ENCODE measurements at places on chromosomes 13 and 19.

- peak overlapping the region; percentile 59 for H3K27ac ChIP-seq
- H3K27me3 ChIP-seq = no peaks in the 10 kb centered on the region
- peaks cover 8% of the 10 kb centered on the region for H3K4me1 ChIP-seq
- no peak overlapping the region for H3K4me3 ChIP-seq
- peak; percentile 63 for DNase-seq
- H3K36me3 ChIP-seq = no peaks in the 10 kb centered on the region
Measured at GRCh38 chr13:65064967-65065366, 2165.2 kb downstream of the PCDH9 start.

- no peaks in the 10 kb centered on the region for H3K4me1 ChIP-seq
- no peak overlapping the region for H3K4me3 ChIP-seq
- no peaks in the 10 kb centered on the region for H3K27me3 ChIP-seq
- no peak overlapping the region for H3K27ac ChIP-seq
Measured at GRCh38 chr13:59721926-59722910, 441.5 kb downstream of the DIAPH3 start.

DNA sequence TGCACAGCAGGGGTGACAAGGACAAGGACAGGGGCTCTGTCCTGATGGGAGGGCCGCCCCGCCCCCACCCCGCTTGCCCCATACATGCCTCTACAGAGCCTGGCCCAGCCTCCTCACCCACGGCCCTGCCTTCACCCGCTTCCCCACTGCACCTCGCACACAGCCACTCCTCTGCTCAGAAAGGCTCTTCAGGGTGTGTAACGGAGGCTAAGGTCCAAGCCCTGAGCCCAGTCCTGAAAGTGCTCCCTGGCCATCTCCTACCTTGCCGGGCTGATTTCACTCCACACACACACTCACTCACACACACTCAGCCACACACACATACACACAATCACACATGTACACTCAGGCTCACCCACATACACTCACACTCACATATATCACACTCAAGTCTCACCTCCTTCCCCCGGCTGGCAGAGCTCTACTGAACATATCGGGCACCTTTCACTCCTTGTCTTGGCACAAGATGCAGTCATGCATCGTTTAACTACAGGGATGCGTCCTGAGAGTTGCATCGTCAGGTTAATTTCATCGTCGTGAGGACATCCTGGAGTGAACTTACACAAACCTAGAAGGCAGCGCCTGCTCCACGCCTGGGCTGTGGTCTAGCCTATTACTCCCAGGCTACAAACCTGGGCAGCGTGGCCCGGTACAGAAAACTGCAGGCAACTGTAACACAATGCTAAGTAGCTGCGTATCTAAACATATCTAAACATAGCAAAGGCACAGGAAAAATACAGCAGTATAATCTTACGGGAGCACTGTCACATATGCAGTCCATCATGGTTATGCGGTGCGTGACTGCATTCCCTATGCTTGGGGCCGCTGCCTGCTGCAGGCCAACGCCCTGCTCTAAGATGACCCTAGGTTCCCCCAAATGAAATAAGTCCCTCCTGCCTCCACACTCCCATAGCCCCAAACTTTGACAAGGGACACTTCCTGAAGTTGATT is 13.1 kb downstream of the EPS15L1 start:
- H3K36me3 ChIP-seq = no peaks in the 10 kb centered on the region
- no peak for DNase-seq
- no peaks in the 10 kb centered on the region for H3K27me3 ChIP-seq
- no peak overlapping the region for H3K27ac ChIP-seq
- H3K4me3 ChIP-seq = no peak overlapping the region

- no peaks in the 10 kb centered on the region for H3K4me1 ChIP-seq
- DNase-seq = no peak
Measured at GRCh38 chr19:39858541-39858940, 12.4 kb upstream of the FBL start.

DNA sequence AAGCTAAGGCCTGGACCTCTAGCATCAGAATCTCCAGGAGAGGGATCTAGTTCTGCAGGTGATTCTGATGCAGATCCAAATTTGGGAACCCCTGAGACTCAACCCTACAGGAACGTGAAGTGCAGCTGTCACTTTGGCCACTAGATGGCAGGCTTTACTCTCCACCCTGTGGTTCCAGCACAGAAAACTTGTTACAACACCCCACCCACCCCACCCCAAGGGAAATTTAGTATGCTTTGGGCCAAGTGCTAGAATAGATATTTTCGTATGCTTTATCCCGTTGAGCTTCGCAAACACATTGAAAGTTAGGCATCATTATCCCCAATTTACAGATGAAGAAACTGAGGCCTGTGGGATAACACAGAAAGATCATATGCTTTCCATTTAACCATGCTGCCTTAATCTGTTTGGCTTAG is 232.0 kb downstream of the B3GLCT start:
- H3K36me3 ChIP-seq = no peaks in the 10 kb centered on the region
- peak; percentile 6 for DNase-seq

- no peak overlapping the region for H3K27ac ChIP-seq
- no peaks in the 10 kb centered on the region for H3K4me1 ChIP-seq
- no peaks in the 10 kb centered on the region for H3K27me3 ChIP-seq
- DNase-seq = no peak
Measured at GRCh38 chr13:88919970-88920628, 1248.9 kb downstream of the SLITRK5 start.

DNA sequence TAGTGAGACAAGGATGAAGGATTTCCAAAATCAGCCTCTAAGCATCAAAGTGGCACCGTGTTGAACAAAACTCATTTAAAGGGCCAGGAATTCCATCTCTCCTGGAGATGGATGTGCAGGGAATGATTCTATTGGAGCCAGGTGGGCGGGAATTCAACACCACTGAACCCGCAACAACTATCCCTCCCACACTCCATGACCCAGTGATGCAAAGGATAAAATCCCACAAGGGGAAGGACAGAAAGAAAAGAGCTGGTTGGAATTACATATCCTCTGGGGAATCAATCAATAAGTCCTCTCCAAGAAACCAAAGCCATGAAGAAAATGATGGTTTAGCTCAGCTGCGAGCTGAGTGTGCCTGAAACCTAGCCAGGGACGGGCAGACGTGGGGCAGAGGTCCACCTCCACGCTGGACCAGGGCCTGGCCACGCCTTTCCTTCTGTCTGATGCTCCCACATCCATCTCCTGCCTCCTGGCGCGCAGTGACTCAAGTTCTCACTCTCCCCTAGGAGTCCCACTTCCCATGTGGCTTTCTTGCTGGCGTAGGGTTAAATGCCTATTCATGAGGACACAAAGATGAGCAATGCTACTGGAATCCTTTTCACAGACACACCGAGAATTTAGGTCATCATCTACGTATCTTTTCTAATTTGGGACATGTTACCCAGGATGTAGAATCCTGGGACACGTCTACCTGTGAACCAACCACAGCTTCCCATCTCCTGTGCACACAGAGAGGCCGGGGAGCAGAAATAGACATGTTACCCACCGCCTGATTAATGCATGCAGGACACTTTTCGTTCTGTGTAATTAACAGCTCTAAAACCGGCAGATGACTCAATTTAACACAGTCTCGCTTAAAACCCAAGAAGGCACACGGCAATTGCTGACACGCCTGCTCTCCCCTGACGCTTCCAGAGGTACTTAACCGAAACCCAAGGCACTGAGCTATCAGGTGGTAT is 48.6 kb downstream of the PEPD start:
- H3K4me3 ChIP-seq = no peak overlapping the region
- no peaks in the 10 kb centered on the region for H3K36me3 ChIP-seq
- H3K4me1 ChIP-seq = no peaks in the 10 kb centered on the region
- no peaks in the 10 kb centered on the region for H3K27me3 ChIP-seq
- no peak for DNase-seq
- no peak overlapping the region for H3K27ac ChIP-seq

- no peak overlapping the region for H3K4me3 ChIP-seq
- no peak for DNase-seq
- H3K36me3 ChIP-seq = no peaks in the 10 kb centered on the region
- peaks cover 11% of the 10 kb centered on the region for H3K4me1 ChIP-seq
- H3K27ac ChIP-seq = no peak overlapping the region
Measured at GRCh38 chr19:19409631-19410030, 4.2 kb downstream of the GATAD2A start.

- no peak overlapping the region for H3K27ac ChIP-seq
- peaks cover 5% of the 10 kb centered on the region for H3K4me1 ChIP-seq
- no peak for DNase-seq
- H3K4me3 ChIP-seq = no peak overlapping the region
- peaks cover 22% of the 10 kb centered on the region for H3K27me3 ChIP-seq
Measured at GRCh38 chr13:99254830-99255229, 3.3 kb downstream of the GPR18 start.

DNA sequence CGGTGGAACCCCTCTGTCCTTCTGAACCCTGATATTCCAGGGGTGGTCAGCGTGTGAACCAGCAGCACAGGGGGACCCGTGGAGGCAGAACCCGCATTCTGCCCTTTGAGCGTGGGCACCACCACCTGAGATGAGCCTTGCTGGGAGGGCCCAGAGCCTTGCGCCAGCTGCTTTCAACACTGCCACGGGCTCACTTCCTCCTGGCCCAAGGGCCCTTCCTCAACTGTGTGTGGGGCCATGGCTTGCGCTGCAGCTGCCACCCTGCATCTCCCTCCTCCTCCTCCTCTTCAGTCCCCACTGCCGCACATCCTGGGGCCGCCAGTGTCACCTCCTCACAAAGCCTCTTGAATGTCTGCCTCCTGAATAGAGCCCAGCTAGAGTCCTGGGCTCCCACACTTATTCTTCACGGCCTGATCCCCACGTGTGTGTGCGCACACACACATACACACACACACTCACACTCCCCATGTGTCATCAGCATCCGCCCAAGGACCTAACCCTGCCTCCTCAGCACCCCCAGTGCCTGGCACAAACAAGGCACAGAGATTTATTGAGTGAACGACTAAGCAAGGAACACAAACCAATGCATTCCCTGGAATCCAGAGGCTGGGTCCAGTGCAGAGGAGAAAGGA is 26.9 kb upstream of the TMEM160 start:
- H3K27me3 ChIP-seq = no peaks in the 10 kb centered on the region
- H3K27ac ChIP-seq = no peak overlapping the region
- H3K4me3 ChIP-seq = no peak overlapping the region
- no peaks in the 10 kb centered on the region for H3K36me3 ChIP-seq
- H3K4me1 ChIP-seq = no peaks in the 10 kb centered on the region
- DNase-seq = no peak

DNA sequence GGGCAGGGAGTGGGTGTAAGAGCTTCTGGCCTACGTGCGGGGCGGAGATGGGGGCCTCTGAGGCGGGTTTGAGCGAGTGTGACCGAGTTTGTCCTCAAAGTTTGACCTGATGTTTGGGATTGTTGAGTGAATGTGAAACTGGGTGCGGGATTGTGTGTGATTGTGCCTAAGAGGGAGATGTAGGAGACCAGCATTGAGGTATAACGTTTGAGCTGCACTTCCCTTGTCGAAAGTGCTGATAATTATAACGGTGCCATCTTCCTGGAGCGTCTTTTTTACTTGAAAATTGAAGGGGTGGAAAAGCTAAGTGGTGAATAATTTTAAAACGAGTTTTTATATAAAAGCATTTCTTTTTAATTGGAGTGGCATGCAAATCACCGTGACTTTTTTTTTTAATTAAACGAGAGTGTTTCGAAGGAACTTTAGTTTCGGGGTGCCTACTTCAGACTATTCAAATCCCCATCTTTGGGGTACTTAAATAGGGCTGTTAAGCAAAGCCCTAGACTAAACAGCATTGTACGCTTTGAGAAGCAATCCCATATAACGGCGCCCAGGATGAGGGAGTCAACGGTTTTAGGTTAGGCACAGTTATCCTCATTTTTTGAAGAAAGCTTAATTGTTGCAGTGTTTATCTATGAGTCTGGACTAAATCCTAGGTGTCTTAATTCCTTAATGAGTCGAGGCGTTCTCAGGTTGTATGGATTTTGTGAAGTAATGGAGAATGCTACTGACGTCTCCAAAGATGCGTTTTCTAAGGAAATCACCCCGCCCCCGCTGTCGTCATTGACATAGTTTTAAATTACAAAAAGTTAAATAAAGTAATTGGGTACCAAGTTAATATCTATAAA is 594 bp downstream of the ZNF146 start:
- DNase-seq = no peak
- H3K36me3 ChIP-seq = peaks cover 6% of the 10 kb centered on the region
- H3K27ac ChIP-seq = peak overlapping the region; percentile 63
- H3K4me3 ChIP-seq = peak overlapping the region; percentile 79

GRCh38 chr13:110012102-110012739 is 225.8 kb upstream of the IRS2 start:
- H3K27me3 ChIP-seq = no peaks in the 10 kb centered on the region
- no peak overlapping the region for H3K27ac ChIP-seq
- H3K4me3 ChIP-seq = no peak overlapping the region
- no peak for DNase-seq
- no peaks in the 10 kb centered on the region for H3K4me1 ChIP-seq

DNA sequence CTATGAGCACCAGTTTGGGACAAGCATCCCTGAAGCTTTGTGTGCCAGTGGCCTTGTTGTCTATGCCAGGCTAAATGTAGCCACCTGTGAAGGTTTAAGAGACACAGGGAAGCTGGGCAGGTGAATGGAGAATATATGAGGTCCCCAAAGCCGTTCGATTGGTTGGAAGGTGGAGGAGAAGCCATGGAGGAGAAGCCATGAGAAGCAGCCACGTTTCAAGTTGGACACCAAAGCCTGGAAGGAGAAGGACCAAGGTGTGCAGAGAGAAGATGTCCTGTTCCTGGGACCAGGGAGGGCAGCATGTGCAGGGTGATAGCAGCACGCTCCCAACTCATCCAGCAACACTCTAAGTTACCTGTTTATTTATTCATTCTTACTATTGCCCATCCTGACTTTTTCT is 432.3 kb upstream of the TSHZ3 start:
- H3K4me3 ChIP-seq = no peak overlapping the region
- no peak overlapping the region for H3K27ac ChIP-seq
- H3K4me1 ChIP-seq = no peaks in the 10 kb centered on the region
- peaks cover 36% of the 10 kb centered on the region for H3K27me3 ChIP-seq
- H3K36me3 ChIP-seq = no peaks in the 10 kb centered on the region

GRCh38 chr13:87274209-87274819 is 396.9 kb upstream of the SLITRK5 start:
- no peak overlapping the region for H3K27ac ChIP-seq
- H3K27me3 ChIP-seq = no peaks in the 10 kb centered on the region
- H3K36me3 ChIP-seq = no peaks in the 10 kb centered on the region
- peak; percentile 43 for DNase-seq

GRCh38 chr19:31515931-31516330 is 166.7 kb upstream of the TSHZ3 start:
- peaks cover 46% of the 10 kb centered on the region for H3K27me3 ChIP-seq
- no peak overlapping the region for H3K4me3 ChIP-seq
- no peaks in the 10 kb centered on the region for H3K4me1 ChIP-seq

DNA sequence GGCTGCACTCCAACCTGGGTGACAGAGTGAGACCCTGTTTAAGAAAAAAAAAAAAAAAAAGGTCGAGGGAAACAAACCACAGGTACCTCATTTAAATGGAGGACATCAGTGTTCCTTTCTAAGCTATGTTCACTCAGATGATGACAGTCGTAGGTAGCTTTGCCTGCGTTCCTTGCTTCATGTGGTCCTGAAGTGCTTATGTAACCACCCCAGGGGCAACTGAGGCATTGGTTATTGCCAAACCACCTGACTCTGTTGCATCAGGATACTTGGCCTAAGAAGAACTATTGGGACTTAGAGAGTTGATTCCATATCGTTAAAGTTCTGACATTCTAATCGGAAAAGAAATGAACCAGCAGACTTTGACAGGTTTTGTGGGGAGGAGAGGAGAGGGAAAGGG is 51.7 kb downstream of the SPATA13 start:
- no peaks in the 10 kb centered on the region for H3K27me3 ChIP-seq
- no peaks in the 10 kb centered on the region for H3K36me3 ChIP-seq
- DNase-seq = no peak
- H3K4me1 ChIP-seq = 0 out of 2 replicates have a peak, but pooled peaks cover 3% of the 10 kb centered on the region
- no peak overlapping the region for H3K27ac ChIP-seq
- no peak overlapping the region for H3K4me3 ChIP-seq

Measured in MM.1S (cell line).